T-cell (primary cell): ENCODE measurements at places on chromosomes 1 and 21. TPM values are rescaled to one million over a fixed set of nuclear protein-coding genes. Genes with fewer than 3 reads are reported as not detected.

The OMA1 gene
- total RNA-seq: 34.4 TPM

The ADGRL2 gene
- total RNA-seq: not detected

The LYPD8 gene
- not detected for total RNA-seq

The TMEM82 gene
- not detected for total RNA-seq

- no peak for DNase-seq
Observed at GRCh38 chr1:38059635-38060250, 13.2 kb upstream of the POU3F1 start.

GRCh38 chr1:70205071-70205433 lies 327 bp downstream of the LRRC40 start:
- DNase-seq: no peak

- no peak for DNase-seq
Observed at GRCh38 chr21:43278359-43278758, 109.6 kb downstream of the CRYAA start.

DNA sequence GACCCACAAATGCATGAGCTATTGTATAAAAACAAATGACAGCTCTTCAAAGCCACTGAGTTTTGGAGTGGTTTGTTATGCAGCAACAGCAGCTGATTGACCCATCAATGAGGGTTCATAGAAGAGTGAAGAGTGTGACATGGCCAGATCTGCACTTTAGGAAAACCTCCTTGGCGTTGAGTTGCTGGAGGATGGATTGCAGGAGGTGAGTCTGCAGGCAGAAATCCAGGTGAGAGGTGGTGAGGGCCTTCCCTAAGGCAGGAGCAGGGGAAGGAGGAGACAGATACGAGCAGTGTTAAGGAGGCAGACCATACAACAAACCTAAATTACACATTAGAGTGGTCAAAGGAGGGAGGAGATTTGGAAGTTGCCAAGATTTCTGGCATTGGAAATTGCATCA lies 169.3 kb upstream of the CSF3R start:
- no peak for DNase-seq

DNA sequence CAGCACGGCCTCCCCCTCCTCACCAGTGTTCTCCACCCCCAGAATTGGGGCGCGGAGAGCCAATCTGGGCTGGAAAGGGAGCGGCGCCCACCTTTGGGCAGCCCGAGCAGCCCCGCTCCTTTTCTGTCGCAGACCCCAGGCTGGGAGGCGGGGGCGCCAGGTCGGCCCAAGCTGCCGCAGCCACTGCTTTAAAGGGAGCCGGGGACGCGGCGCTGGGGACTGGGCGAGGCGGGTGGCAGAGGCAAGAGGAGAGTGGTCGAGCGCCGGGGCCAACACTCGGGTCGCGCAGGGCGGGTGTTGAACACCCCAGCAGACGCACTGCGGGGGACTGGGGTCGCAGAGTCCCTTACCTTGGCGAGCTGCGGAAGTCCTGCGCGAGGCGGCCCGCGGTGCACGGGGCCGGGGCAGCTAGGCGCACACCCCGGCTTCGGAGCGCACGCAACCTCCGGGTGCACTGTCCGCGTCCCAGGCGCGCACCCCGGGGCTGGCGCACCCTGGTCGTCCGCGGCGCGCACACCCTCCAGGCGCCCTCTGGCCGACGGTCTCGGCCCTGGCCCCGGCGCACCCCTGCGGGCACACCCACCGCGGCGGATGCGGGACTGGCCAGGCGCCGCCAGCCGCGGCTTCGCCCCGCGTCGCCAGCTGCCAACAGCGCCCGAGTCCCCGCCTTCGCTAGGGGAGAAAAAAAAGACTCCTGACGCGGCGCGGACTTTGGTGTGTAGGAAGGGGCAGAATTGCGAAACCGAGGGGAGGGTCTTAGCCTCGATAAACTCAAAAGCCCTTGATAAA lies at the start of gene KANK4:
Gene KANK4, minus strand, starts transcription at position 679 of the 789 bp plus-strand sequence. CDS start 37,870 bp downstream, outside the sequence.
- no peak for DNase-seq

DNA sequence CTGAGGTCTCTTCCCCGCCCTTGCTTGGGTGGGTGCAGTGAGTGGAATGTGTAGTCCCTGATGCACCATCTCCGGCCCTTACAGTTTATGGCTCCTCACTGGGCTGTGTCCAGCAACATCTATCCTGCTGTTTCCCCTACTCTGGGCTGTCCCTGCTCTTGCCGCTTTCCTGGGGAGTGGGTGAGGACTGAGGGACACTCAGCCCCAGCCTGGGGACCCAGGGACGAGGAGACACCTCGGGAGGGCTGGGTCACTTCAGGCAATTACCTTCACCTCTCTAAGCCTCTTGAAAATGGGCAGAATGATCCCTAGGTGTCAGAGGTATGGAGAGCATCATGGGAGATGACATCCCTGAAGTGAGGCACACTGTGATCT lies 13.6 kb upstream of the LRP8 start:
- DNase-seq: no peak

GRCh38 chr1:180080439-180080838 lies 74.2 kb upstream of the QSOX1 start:
- no peak for DNase-seq

- DNase-seq: no peak
Observed at GRCh38 chr1:204255225-204255624, 41.4 kb upstream of the GOLT1A start.

DNA sequence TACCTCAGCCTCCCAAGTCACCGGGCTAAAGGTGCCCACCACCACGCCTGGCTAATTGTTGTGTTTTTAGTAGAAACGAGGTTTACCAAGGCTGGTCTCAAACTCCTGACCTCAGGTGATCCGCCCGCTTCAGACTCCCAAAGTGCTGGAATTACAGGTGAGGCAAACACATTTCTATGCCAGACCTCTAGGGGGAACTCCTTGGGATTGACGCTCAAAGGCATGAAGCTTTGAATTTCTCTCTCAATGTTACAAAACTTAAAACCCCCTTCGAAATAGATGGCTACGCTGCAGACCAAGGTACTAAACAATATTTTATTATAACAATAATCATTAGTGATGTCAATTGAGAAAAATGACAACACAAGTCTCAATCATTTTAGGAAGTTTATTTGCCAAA lies 330.0 kb downstream of the SETD4 start:
- no peak for DNase-seq

DNA sequence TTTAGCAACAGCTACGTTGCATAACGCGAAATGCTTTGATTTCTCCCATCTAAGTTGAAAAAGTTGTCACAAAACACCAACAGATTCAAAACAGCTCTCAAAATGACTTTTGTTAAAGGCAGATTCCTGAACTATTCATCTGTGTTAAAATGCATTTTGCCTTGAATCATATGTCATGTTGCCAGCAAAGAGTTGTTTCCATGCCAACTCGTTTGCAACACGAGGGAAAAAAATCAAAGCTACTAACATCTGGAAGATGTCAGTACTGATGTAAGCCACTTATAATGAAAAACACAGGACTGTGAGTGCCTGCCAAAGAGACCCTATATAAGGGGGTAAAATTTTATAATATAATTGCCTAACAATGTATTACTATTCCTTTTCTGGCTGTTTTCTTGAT lies 182.7 kb upstream of the PTBP2 start:
- DNase-seq: no peak

- DNase-seq: no peak
Observed at GRCh38 chr1:55700359-55701130, 485.4 kb upstream of the USP24 start.
